DMS79 (cell line): ENCODE measurements at places on chromosomes 3 and 15.

- no peak for DNase-seq
Measured at GRCh38 chr3:134002306-134002705, 27.4 kb downstream of the SLCO2A1 start.

- no peak for DNase-seq
Measured at GRCh38 chr3:37704064-37704463, 157.6 kb upstream of the CTDSPL start.

DNA sequence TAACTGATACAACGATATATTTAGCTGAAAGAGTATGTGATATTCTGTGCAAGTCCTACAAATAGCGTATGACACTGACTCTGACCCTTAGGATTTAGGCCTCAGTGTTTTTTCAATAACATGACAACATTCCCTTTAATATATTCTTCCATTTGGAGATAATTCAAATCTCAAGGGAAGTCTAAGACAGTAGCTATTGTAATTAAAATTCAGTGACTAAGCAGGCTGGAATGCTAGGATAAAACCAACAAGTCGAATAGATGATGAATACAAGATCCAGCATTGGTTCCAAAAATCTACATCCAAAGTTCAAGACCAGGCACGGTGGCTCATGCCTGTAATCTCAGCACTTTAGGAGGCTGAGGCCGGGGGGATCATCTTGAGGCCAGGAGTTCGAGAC lies 56.2 kb downstream of the QTRT2 start:
- DNase-seq = no peak

GRCh38 chr3:78926523-78926922 lies 841.3 kb downstream of the ROBO1 start:
- no peak for DNase-seq

- no peak for DNase-seq
Measured at GRCh38 chr3:15023249-15023648, 41.9 kb downstream of the MRPS25 start.

- no peak for DNase-seq
Measured at GRCh38 chr15:58142827-58143461, 4.8 kb downstream of the AQP9 start.
